ENCODE measurements at places on chromosomes 2 and 18.
A peak's percentile ranks its signal among the peaks of the same experiment; 100 is the strongest.

- DNase-seq: no peak
- no peak overlapping the region for H3K27ac ChIP-seq
- no peaks in the 10 kb centered on the region for H3K36me3 ChIP-seq
Observed at GRCh38 chr18:9189491-9189890, 52.9 kb downstream of the ANKRD12 start.

- no peaks in the 10 kb centered on the region for H3K27me3 ChIP-seq
- DNase-seq: no peak
- H3K36me3 ChIP-seq: no peaks in the 10 kb centered on the region
- H3K27ac ChIP-seq: no peak overlapping the region
- no peak overlapping the region for H3K4me3 ChIP-seq
Observed at GRCh38 chr2:215447056-215447455, 11.2 kb upstream of the FN1 start.

DNA sequence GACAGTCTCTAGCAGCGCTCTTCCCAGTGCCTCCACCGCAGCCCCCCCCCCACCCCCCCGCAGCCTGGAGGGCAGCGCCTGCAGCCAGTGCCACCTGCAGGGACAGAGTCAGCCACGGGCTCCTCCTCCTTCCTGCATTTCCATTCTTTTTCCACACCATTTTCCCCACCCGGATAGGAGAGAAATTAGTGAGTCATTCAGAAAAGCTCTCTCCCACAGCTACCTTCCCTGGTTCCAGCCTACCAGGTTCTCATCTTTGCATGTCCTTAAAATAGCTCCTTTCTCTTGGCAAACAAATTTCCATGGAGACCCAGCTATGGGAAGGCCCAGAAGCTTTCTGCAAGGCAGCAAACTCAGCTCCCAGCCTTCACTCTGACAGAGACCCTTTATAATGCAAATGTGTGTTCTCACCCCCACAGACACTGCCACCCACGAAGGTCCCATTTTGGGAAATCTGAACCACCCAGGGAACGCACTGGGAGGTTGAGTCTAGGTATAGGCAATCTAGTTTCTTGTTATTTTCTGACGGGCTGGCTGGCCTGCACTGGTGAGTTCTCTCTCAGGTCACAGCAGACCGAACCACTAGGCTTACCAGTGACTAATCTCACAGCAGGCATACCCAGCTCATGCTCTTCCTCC, 41.8 kb upstream of the ATG16L1 start:
- peaks cover 18% of the 10 kb centered on the region for H3K27me3 ChIP-seq
- H3K4me3 ChIP-seq: no peak overlapping the region
- H3K36me3 ChIP-seq: no peaks in the 10 kb centered on the region
- DNase-seq: peak; percentile 85

DNA sequence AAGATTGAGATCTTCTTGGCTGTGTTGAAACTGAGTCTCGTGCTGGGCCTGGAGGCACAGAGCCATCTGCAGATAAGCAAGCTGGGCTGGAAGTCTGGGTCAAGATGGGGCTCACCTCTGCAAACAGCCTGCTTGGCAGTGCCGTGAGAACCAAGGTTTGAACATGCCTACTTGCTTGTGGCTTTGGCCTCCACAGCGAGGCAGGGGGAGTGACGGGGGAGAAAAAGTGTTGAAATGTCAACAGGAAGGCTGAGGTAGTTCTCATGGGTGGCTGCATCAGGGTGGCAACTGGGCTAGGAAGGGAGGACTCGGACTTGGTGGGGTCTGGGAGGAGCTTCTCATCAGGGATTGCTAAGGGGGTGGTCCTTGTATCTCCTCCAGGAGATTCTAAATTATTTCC, 99.7 kb downstream of the THNSL2 start:
- H3K4me3 ChIP-seq: no peak overlapping the region
- no peaks in the 10 kb centered on the region for H3K36me3 ChIP-seq
- H3K27me3 ChIP-seq: no peaks in the 10 kb centered on the region
- no peak overlapping the region for H3K27ac ChIP-seq
- no peak for DNase-seq

GRCh38 chr2:211203986-211204385, 647.6 kb downstream of the CPS1 start:
- no peaks in the 10 kb centered on the region for H3K27me3 ChIP-seq
- no peaks in the 10 kb centered on the region for H3K4me1 ChIP-seq
- DNase-seq: no peak
- no peak overlapping the region for H3K27ac ChIP-seq

Measured in fibroblast of lung (primary cell).